CD8-positive, alpha-beta T cell (primary cell): ENCODE measurements at places on chromosomes 3 and 15. TPM values are rescaled to one million over a fixed set of nuclear protein-coding genes. Genes with fewer than 3 reads are reported as not detected.
A peak's percentile ranks its signal among the peaks of the same experiment; 100 is the strongest.

Gene CD96
- 219 TPM for total RNA-seq

Gene GHRL
- not detected for total RNA-seq

Gene UROC1
- not detected for total RNA-seq

Gene KCNAB1
- not detected for total RNA-seq

Gene GPR27
- total RNA-seq: 0.30 TPM

Gene CYP1A2
- not detected for total RNA-seq

- DNase-seq: no peak
Measured at GRCh38 chr15:31236184-31237042, 90.2 kb upstream of the KLF13 start.

DNA sequence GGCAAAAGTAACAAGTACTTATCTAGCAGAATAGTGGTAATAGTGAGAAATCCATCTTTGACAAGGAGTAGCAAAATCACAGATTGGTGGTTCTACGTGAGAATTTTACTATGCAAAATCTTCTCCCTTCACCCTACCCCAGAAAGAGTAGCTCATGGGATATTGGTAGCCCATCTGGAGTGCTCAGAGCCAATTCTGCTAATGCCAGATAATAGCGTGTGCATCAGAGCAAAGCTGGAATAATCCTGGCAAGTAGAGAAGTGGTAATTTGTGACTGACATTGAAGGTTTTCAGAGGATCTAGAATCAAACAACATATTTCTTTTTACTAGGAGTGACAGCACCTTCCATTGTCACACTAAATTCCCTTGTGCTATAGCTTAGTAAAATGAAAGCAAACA, 192.9 kb downstream of the ZBBX start:
- DNase-seq: no peak

GRCh38 chr3:126137490-126138130, 42.8 kb downstream of the ALDH1L1 start:
- DNase-seq: no peak

- no peak for DNase-seq
Measured at GRCh38 chr3:136734382-136735070, 17.7 kb downstream of the STAG1 start.

DNA sequence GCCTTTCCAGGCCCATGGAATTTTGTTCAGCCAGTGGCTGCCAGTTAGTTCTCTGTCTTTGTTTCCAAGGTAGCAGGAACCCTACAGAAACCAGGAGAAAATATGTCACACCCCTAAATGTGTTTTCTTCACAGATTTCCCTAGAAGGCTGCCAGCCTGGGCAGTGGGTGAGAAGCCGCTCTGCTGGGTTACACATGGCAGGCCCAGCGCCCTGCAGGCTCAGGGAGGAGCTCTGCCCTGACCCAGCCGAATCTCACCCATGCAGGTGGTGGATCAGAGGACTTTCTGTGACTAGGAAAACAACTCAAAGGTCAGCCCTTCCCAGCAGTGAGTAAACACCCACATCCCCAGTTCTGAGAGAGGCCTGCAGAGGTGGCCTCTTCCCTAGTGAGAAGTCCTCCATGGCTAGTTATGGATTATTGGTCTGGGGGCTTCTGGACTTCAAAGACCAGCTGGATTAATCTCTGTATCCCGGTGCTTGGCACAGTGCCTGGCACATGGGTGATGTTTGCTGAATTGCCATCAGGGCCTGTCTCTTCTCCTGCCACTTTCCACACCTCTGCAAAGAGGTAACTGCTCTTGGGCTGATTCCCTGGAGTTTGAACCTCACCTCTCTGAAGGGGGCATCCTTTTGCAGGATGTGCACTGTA, 34.7 kb upstream of the BDH1 start:
- DNase-seq: no peak

DNA sequence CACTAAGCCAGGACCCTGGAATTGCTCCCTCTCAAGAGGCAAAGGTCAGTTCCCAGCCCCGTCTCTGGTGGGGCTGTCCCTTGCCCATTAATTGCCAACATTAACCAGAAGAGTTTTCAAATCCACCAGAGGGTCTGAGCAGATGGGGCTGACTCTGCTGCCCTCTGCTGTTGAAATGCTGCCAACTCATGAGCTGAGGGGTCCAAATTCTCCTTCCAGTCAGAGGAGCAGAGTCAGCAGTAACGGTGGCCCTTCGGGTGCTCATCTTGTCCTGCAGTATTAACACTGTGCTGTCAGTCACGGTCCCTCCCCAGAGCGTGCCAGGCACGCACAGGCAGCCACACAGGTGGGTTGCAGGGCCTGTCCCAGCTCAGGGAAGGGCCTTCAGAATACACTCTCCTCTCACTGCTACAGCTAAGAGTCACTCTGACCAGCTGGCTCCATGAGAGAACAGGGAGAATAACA, 10.7 kb upstream of the SPTBN5 start:
- peak; percentile 79 for DNase-seq

- DNase-seq: peak; percentile 5
Measured at GRCh38 chr3:11235385-11235784, 36.8 kb upstream of the ATG7 start.

GRCh38 chr3:2484162-2485026, 385.7 kb downstream of the CNTN4 start:
- DNase-seq: no peak

GRCh38 chr15:89665449-89666181, 10.3 kb upstream of the KIF7 start:
- DNase-seq: no peak

DNA sequence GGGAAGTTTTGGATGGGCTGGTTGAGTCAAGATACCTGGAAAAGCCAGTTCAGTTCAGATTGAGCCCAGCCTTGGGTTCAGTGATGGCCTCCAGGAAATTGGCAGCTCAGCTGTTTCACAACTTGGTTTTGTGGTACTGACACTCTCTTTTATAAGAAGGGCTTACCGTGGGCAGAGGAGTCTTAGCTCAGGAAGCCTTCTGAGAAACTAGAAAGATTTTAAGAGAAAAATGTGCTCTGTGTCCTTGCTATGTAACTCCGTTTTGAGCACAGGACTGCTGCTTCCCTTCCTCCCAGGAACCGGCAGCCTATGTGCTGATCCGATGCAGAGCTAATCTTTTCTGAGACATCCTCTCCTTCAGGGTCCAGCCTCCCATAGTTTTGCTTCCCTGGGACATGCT, 46.6 kb upstream of the RASGRP1 start:
- peak; percentile 9 for DNase-seq

DNA sequence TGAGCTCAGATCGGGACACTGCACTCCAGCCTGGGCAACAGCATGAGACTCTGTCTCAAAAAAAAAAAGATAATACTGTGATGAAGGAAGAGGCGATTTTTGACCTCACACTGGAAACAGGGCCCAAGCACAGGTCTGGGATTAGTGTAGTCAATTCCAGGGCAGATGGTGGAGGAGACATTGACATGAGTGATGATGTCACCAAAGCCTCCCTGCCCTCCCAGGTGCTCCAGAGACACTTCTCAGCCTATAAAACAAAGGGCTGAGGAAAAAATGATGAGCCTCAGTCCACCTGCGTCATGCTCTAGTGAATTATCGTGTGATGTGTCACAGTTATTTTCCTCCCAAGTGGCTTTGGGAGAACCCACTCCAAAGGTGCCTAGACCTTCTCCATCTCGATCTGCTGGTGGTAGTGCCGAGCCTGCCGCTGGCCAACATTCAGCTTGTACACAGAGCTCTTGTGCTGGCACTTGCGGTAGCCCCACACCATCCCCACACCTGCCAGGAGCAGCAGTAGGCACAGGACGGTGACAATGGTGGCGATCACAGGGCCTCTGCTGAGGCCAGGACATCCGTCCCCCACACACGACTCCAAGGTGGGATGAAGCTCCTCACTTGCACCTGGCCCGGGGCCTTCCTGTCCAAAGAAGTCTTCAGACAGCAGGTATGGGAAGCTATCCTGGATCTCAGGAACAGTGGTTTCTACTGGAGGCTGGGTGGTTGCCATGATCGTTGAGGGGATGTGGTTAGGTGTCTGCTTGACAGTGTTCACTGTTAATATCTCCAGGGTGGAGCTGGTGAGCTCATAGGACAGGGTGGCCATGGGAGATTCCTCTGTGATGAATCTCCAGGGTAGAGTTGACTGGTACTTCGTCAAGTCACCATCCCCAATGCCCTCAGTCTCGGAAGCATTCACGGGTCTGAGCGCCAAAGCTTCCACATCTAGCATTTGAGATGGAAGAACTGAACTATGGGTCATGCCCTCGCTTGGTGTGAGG, 38.8 kb downstream of the CRTAP start:
- no peak for DNase-seq

DNA sequence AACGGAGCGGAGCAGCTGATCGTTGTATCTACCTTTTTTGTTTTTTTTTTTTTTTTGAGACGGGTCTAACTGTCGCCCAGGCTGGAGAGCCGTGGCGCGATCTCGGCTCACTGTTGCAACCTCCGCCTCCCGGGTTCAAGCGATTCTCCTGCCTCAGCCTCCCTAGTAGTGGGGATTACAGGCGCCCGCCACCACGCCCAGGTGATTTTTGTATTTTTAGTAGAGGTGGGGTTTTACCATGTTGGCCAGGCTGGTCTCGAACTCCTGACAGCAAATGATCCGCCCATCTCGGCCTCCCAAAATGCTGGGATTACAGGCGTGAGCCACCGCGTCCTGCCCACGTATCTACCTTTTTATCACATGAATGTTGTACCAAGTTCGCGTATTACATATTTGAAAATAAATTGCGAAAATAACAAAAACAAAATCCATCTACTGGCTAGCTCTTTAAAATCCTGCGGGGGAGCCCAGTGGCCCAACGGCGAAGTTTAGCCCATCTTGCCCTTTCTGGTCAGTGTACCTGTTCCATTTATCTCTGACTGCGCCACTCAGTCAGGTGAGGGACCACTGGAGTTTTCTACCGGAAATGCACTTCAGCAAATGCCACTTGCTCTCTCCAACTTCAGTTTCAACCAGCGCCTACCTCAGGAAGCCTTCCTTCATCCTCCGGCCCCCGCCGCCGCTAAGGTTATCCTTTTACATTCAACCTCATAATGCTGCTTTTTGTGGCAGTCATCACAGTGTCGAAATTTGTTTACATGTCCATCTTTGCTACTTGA, 1.2 kb upstream of the EIF3J start:
- peak; percentile 56 for DNase-seq

DNA sequence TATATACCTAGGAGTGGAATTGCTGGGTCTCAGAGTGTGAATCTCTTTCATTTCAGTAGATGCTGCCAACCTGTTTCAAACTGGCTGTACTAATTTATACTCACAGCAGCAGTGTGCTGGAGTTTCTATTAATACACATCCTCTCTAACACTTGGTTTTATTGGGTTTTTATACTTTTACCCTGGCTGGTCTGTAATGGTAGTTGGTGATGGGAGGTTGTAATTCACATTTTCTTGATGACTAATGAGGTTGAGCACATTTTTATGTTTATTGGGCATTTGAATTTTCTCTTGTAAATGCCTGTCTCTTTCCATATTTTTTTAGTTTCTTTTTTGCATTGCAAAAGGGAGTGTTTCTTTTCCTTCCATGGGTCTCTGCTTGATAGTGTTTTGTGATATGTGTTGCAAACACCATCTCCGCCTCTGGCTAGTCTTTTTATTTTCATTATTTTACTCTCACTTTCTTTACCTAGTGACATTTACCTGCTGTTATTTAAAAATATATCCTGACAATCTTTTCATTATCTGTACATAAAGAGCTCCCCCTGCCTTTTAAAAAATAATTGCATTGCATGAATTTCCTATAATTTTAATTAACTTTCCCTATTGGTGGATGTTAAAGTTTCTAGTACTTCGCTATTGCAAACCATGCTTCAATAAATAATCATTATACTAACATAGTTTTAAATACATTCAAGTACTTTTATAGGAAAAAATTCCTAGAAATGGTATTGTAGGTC, 49.0 kb upstream of the GCNT3 start:
- DNase-seq: no peak

DNA sequence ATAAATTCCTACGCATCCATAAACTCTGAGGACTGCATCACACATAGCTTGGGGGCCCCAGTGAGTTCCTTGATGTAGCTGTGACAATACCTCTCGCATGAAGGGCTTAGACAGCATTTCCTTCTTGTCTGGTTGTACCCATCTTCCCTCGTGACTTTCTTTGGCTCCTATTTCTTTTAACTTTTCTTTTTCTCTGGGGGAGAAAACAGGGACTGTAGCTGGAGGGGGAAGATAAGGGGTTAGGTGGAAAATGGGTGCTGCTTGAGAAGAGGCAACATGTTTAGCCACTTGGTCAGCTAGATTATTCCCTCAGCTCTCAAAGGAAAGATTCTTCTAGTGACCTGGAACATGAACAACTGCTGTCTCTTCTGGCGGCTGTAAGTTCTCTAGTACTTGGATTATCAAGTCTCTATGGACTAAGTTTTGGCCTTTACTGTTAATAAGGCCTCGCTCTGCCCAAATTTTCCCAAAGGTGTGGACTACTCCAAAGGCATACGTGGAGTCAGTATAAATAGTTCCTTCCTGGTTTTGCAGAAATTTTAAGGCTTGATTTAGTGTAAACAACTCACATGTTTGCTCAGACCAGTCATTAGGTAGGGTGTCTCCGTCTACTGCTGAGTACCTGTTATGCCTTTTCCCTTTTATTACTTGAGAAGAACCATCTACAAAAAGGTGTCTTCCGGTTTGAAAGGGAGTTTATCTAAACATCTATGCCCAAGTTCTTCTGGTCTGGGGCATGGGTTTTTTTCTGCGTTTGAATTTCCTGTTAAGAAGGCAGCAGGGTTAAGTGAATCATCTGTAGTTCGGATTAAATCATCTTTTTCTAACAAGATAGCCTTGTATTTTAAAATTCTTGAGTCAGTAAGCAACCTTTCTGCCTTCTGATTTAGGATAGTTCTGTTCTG, 21.0 kb upstream of the ATG7 start:
- DNase-seq: no peak
